ENCODE measurements at places on chromosomes 5 and 9.
A peak's percentile ranks its signal among the peaks of the same experiment; 100 is the strongest.

GRCh38 chr9:93207326-93207814 lies 23.4 kb downstream of the WNK2 start:
- no peak for DNase-seq

DNA sequence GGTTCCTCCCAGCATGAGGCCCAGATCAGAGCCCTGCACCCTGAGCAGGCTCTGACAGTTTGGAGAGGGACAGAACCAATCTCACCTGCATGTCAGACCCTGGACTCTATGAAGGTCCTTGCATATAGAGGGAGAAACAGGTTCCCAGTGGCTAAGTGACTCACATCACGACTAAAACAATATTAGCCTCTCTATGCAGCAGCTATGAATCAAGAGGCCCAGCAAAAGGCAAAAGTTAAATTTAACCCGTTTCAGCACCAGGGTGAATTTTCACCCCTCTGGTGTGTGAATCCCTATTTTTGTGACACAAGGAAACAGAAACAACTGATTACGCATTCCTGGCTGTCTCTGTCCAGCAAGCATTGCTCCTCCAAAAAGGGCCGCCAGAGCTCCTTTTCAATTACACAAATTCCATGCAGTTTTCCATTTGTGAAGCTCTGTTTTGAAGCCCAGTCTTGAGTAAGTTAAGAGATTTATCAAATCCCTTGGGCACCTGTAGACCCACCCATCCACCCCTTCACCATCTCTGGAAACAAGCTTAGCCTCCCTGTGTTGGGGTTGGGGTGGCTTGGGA lies 136.6 kb downstream of the GABBR2 start:
- DNase-seq = no peak

GRCh38 chr5:161086461-161086860 lies 234.4 kb upstream of the ATP10B start:
- no peak for DNase-seq

GRCh38 chr5:4542145-4542778 lies 597.9 kb upstream of the ADAMTS16 start:
- no peak for DNase-seq

GRCh38 chr5:147751-148150 lies 43.5 kb upstream of the LRRC14B start:
- no peak for DNase-seq

- no peak for DNase-seq
Measured at GRCh38 chr9:121622387-121623203, 28.8 kb upstream of the DAB2IP start.

DNA sequence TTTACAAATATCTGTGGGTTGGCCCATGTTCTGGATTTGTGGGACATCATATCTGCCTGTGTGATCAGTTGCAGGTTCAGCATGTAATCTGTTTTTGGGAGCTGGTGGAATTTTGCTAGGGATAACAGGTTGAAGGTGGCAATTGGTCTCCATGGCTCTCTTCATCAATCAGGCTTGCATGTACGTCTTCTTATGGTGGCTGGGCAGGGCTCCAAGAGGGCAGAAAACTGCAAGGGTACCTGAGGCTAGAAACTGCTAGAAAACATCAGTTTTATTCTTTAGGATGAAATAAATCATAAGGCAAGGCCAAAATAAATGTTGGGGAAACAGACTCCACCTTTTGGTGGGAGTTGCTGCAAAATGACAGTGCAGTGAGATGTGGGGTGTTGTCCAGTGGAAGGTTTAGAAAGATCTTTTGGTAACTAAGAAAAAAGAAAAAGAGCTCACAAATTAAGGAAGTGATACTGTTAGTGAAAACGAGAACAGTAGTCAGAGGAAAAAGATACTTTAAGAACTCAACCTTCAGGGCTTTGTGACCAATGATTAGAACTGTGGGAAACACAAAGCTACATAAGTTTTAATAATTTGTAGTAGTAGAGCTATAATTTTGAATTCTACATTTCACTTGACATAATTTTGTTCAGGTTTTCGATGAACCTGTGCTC lies 300.7 kb upstream of the IZUMO3 start:
- no peak for DNase-seq

GRCh38 chr5:168302785-168303184 lies 11.3 kb downstream of the WWC1 start:
- no peak for DNase-seq

DNA sequence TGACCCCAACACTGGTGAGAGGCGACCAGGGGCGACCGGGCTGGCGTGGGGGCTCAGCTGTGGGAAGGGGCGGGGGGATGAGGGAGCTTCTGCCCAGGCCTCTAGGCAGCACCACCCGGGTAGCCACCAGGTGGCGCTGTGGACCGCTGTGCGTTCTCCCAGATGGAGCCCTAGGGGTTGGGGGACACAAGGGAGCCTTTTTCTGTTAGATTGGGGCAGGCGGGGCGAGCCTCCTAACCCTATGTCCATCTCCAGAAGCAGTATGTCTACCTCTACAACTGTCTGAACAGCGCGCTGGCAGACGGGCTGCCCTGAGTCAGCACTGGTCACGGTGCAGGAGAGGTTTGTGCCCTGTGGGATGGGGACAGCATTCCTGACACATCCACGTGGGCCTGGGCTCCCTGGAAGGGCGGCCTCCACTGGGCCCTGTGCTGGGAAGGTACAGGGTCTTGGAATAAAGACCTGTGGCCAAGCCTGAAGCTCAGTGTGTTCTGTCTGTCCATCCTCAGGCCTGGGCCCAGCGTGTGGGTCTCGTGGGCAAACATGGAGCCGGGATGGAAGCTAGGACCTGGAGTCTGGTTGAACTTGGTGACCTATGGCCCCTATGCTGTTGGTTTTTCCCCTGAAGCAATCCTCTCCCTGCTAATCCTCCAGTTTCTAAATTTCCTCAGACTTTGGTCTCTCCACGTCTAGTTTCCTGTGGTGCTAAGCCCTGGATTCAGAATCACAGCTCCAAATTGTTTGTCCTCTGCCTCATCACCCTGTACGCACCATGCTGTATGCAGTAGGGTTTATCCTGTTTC lies 23.1 kb upstream of the SPTLC1 start:
- DNase-seq = peak; percentile 66

GRCh38 chr5:157219491-157220271 lies 39.0 kb downstream of the ITK start:
- DNase-seq = no peak

- no peak for DNase-seq
Measured at GRCh38 chr9:3810231-3810630, 284.4 kb upstream of the RFX3 start.

- DNase-seq = no peak
Measured at GRCh38 chr9:121937240-121937639, 155.9 kb downstream of the TTLL11 start.

DNA sequence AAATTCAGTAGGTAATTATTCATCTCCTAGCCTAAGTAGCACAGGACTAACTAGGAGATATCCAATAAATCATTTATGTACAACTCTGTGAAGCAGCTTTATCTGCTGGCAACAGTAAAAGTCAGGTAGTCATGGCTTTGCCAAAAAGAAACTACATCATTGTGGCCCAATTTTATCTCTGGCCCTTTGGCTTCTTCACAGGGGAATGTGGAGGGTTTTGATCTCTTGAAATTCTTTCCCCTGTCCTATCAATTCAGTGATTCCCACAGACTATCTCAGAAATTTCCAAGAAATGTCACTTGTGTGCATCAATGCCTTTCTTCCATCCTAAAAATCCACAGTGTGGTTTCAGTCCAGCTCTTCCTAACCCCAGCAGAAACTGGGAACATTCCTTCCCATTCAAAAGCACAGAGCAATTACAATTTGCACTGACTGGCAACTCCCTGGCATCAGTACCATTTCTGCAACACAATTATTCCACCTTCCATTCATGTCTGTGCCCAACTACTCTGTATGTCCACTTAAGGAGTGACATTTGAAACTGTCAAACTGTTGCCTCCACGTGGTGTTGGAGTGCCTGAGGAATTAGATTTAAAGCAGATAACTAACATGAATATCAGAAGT lies 6.6 kb downstream of the CDC14B start:
- no peak for DNase-seq

GRCh38 chr5:58200451-58200850 lies 259.4 kb downstream of the PLK2 start:
- no peak for DNase-seq

DNA sequence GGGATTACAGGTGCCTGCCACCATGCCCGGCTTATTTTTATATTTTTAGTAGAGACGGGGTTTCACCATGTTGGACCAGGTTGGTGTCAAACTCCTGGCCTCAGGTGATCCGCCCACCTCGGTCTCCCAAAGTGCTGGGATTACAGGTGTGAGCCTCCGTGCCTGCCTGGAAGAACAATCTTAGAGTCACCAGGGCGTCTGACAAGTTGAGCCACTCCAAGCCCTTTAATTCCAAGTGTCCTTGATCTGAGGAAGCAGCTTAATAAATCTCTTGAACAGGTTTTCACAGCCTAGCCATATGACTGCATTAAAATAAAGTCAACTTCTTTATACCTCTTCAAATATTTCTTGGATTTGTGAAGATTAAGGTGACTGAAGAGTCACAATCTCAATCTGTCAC lies 31.5 kb downstream of the SLC44A1 start:
- DNase-seq = no peak

DNA sequence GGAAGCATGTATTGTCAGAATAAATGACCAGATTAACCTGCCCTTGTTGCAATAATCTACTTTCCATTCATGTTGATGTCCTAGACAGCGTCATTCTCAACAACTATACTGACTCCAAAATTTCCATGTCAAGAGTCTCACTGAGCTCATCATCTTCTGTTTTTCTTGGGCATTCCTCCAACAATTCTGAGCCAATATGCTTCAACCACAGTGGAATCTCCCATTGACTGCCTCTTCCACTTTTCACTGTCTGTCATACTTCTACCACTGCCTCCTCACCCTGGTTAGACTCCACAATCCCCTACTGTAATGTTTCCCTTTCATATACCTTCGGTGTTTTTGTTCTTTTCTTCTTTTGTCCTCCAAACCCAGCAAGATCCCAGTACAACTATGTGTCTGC lies 162.8 kb downstream of the TLE1 start:
- no peak for DNase-seq

- DNase-seq = no peak
Measured at GRCh38 chr9:28073270-28073669, 500.0 kb upstream of the C9orf72 start.

All from activated gamma-delta T cell treated with Interleukin-2 at 50 U/mL for 16 hours (primary cell).